ENCODE measurements at places on chromosomes 1 and 21. TPM values are rescaled to one million over a fixed set of nuclear protein-coding genes. Genes with fewer than 3 reads are reported as not detected.

XCL2 gene
- 719 TPM for polyA plus RNA-seq

CDK11A gene
- 32.6 TPM for polyA plus RNA-seq

SPRR3 gene
- polyA plus RNA-seq: not detected

GRCh38 chr1:203281033-203281432 is 24.3 kb upstream of the BTG2 start:
- no peak for DNase-seq

DNA sequence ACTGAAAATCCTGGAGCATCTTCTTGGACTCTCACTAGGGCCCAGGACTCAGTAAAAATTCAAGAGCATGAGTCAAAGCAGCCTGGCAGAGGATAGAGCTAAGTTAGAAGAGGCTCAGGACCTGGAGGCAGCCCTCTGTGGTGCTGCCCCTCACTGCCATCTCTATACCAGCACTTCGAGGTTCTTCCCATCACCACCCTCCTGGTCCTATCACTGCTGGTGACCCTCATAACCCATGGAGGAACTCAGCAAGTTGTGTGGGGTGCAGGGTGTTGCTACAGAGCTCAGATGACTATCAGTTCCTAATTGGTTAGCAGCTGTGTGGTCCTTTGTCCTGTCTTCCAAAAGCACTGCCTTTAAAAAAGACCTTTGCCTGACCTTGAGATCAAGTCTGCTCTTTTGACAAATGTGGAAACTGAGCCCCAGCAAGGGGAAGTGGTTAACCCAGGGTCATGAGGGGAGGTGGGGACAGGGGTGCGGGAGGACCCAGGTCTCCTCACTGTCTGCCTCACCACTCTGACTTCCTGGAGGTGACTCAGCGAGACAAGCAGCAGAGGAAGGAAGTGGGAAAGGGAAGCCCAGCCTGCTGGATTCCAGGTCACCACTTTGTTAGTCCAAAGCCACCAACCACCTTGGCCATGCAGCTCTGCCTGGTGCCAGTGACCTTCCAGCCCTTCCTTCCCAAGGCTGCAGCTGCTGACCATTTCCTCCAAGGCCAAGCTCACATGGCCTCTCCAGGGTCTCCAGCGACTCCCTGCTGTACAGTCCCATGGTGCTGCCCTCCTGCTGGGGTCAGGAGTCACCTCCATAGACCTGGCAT is 199.4 kb upstream of the EDN2 start:
- no peak for DNase-seq

DNA sequence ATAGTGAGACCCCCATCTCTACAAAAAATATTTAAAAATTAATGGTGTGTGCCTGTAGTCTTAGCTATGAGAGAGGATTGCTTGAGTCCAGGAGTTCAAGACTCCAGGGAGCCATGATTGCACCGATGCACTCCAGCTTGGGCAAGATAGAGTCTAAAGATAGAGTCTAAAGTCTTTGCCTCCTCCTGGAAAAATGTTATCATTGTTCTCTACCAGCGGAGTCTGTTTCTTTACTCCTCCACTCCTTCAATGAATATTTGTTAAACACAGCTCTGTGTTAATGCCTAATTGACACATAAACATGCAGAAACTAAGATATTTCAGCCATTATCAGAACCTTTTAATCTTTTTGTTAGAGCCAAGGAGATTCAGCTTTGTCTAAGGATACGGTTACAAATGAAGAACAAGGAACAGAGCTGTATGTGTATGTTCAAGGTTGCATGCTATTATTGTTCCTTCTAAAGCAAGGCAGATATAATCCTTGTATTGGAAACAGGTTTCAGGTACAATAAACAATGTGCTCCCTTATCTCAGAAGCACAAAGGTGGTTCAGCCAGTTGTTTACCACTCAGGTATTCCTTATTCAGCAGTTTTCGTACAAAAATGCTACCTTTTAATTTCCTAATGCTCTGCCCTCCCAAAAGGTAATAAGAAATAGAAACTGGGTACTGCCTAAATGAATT is 15.4 kb downstream of the OVAAL start:
- no peak for DNase-seq

DNA sequence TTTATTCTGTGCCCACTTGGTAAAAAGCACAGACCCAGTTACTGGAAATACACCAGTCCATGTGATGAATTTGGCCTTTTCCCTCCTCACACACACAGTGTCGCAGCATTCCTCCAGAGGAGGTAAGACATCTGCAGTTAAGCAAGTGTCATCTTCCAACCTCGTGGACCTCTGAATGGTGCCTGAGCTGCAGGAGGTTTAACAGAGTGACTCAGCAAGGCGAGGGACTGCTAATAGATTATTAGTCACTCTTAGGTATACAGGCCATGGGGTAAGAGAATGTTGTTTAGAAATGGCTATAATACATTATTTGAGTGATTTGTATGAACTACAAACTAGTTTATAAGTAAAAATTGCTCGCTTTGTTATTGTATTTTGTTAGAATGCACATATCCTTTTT is 8.6 kb upstream of the LRRC8B start:
- DNase-seq: no peak

GRCh38 chr1:202361224-202361623 is 12.7 kb downstream of the PPP1R12B start:
- DNase-seq: no peak

GRCh38 chr1:88812366-88812765 is 79.0 kb downstream of the GTF2B start:
- no peak for DNase-seq

- DNase-seq: no peak
Observed at GRCh38 chr1:203325418-203326091, 20.2 kb downstream of the BTG2 start.

DNA sequence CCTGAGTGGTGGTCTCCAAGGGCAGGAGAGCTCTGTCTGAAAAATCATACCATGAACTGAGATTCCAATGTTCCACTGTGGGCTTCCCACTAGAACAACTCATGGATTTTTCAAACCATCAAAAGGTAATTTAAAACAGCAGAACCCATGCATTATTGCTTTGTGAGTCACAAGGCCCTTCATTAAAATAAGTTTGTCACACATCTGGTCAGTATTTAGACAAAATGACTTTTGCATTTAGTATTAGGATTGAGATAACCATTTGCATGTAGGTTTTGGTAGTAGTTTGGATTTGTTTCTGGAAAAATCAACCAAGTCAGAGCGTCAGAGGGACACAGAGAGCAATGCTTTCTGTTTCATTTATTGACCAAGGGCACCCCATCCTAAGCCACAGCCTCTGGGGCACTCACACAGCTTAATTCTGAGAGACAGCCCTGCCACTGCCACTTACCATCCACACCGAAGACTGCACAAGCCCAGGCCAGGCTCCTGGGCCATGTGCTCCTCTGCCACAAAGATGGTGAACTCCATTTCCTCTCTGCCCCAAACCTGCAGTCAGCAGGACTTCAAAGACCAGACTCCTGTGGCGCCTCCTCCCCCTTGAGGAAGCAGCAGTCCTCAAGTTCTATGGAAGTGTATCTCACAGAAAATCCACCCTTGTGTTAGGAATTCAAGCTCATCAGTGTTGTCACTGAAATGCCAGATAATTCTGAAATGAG is 132.6 kb upstream of the DUSP10 start:
- DNase-seq: no peak

GRCh38 chr1:89104147-89104546 is 21.8 kb downstream of the GBP2 start:
- DNase-seq: no peak

GRCh38 chr1:39835110-39835509 is 46.4 kb upstream of the BMP8B start:
- DNase-seq: no peak

- no peak for DNase-seq
Observed at GRCh38 chr1:8360493-8361197, 42.7 kb downstream of the SLC45A1 start.

- no peak for DNase-seq
Observed at GRCh38 chr1:119956306-119956705, 60.0 kb upstream of the ADAM30 start.

- DNase-seq: no peak
Observed at GRCh38 chr1:157269656-157270375, 131.6 kb upstream of the ETV3 start.

GRCh38 chr1:198902655-198903054 is 263.8 kb downstream of the PTPRC start:
- DNase-seq: no peak

Measured in immature natural killer cell (primary cell).